ENCODE measurements at places on chromosomes 12 and 14. TPM values are rescaled to one million over a fixed set of nuclear protein-coding genes. Genes with fewer than 3 reads are reported as not detected.

The BICDL1 gene
- 56.4 TPM for total RNA-seq

The ANG gene
- total RNA-seq: 1.7 TPM

The PPP1R1A gene
- 47.6 TPM for total RNA-seq

DNA sequence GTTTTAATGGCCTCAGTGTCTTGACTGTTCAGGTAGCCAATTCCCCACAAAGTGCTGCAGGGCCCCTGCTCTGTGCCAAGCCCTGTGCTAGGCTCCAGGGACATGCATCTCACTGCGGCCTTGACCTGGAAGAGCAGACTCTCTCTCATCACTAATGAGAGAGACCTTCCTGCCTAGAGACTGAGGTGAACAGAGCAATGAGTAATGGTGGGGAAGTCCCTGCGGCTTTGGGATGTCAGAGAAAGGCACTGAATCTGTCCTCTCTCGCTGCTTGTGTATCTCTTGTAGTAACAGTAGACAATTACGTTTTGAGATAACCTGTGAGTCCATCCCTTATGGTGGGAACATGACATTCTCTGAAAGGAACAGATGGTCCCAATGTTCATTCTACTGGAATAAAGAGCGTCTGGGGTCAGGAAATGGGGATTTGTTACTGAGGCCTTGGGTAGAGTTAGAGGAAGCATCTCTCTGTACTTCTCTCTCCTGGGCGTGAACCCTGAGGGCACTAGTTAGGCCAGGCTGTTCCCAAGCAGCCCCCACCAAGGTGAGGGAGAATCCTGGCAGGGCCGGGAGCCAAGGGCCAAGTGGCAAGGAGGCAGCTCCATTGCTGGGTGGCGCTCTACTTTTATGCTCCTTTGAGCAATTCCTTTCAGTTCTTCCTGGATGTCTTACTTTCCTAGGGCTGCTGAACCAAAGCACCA lies 13.5 kb downstream of the NFATC4 start:
- DNase-seq: no peak

GRCh38 chr12:115640929-115641328 lies 636.6 kb downstream of the MED13L start:
- no peak for DNase-seq

The OTX2 gene
- total RNA-seq: 18.8 TPM

DNA sequence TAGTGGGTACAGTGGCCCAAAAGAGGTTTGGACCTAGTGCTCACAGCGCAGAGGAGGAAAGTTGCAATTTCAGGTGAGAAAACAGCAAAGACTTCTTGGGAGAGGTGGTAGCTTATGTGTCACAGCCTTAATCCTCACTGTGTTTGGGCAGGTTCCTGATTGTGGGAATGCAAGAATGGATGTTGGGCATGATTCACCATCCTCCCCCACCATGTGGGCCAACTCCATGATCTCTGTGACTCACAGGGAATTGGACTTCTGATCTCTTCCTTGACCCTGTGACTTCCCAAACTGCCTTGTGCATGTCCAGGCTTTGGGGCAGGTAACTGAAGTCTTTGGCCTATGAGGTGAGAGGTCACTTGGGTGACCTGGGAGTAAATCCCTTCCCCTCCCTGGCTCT lies 1.8 kb upstream of the CHST11 start:
- no peak for DNase-seq

DNA sequence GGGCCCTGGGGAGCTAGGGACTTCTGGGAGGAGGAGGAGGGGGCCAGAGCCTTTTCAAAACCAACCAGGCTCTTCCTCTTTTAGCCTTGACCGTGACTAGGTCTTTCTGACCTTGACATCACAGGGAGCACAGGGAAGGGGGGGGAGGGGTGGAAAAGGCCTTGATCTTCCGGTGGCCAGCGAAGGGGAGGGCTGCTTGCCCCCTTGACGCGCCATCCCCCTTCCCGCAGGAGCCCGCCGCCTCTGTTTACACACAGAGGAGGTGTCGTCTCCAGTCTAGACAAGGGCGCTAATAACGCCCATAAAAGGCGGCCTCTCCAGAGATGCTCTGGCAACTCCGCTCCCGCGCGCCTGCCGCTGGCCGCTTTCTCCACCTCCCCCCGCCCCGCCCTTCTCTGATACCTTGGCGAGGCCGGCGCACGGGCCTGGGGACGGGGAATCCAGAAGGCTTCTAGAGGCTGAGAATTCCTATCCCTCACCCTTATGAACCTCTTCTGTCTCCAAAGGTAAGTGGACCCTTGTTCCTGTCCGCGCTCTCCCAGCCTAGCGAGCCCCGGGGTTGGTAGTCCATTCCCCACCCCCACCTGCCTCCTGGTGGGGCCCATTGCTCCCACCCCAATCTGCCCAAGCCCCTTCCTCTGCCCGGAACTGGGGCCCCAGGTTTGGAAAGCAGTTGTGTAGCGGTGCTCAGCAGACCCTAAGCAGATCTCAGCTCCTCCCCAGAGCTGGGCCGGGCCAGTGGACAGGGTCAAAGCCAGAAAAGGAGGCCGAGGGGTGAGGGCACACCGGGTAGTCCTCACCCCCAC lies 4.9 kb upstream of the HOXC12 start:
- DNase-seq: no peak

DNA sequence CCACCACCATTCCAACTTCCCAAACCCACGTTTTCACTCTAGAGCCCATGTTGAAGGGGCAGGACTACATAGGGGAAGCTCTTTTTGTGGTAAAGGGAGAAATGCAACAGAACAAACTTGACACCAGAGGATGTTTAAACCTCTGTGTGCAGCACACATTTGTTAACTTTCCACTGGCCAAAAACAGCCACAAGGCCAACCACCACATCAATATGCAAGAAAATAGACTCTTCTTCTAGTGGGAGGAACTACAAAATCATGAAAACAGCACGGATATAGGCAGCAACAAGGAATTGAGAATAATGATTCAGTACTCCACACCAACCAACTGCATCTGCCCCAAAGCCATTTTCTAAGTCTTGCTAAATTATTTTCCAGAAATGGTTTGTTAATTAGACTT lies 66.3 kb upstream of the CEP83 start:
- no peak for DNase-seq

DNA sequence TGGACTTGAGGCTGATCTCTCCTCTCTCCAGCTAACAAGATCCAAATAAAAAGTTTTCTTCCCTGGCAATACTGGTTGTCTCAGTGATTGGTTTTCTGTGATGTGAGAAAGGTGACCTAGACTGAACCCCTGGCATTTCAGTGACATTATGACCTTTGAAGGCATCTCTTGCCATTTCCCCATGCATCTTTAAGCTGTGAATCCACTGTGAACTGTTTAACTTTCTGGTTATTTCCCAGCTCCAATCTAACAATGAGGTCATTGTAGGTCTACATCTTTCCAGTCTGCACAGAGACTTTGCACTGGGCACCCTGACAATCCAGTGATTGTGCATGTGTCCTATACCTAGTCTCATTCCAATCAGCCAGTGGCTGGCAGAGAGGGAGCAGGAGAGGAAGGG lies 155.9 kb upstream of the NUDT4 start:
- DNase-seq: no peak

DNA sequence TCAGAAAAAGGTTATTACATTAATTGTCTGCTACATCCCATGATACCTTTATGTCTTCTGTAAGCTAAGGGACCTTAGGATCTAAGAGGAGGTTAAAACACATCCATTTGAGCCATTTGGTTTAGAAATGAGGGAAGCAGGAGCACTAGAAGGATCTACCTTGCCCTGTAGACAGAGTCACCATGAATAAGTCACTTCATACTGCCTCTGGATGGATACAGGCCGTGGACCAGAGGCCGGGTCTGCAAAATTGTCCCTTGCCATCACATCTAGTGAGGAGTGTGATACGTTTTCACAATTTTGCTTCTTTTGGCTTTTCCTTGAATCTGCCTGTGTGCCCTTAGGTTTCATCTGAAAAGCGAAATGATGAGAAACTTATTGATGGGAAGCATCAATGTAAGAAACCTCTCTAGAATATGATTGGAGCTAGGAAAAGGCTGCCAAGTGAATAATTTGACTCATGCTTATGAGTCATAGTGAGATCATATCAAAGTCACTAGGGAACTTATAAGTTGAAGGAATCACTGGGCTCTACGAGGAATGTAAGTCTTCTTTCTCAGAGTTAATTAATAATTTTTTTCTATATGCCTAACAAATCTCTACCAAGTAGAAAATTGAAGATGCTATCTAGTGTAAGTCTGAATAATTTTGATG lies 10.8 kb downstream of the GLRX5 start:
- DNase-seq: no peak

DNA sequence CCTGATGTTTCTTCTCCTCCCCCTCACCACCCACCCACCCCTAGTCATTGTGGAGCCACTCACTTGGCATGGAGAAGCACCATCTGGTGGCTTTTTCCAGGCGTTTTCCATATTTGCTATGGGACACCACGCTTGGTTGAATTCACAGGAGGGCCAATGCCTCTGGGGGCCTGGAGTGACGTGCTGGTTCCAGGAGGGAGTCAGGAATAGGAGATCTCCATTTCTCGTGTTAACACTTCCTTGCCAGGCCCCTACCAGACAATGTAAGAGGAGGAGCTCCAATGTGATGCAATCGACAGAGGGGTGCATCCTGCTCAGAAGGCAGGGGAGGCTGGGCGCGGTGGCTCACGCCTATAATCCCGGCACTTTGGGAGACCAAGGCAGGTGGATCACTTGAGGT lies 21.6 kb upstream of the TESC start:
- no peak for DNase-seq

- no peak for DNase-seq
These were observed 801.4 kb downstream of the FLRT2 start for GRCh38 chr14:86331341-86331740.

The NYNRIN gene
- total RNA-seq: 33.5 TPM

- DNase-seq: no peak
These were observed 474.0 kb downstream of the ZFP36L1 start for GRCh38 chr14:68318828-68319227.

DNA sequence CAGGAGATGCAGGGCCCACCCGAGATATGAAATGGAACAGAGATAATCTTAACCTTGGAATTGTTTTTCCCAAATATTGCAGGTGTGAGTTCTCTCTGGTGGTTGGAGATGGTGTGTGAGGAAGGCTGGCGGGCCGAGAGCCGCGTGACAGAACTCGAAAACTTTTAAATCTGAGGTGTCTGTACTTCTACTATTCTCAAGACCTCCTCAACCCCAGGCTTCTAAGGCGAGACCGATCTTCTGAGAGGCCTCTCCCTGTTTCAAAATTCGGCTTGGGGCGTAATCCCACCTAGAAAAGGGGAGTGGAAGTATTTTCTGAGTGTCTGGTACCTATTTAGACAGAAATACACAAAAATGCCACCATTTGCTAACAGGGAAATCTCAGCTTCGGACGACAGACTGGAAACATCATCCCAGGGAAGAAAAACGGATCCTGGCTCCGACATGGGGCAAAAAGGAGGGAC lies 611 bp downstream of the SARNP start:
- DNase-seq: no peak

DNA sequence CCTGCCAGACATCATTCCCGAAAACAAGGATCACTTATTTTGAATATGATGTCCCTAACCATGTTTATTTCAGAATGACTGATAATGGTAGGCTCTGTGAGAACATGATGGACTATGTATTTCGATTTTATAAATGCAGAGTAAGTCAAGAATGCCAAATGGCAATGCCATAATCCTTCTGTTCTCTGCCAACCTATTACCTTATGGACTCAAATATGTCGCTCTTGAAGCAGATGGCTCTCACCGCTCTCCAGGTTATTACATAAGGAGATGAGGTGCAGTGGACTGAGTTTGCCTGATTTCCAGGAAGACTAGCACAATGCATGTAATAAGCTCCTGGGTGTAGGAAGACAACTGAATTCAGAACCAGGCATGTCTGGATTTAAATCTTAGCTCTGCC lies 227.2 kb downstream of the BTG1 start:
- no peak for DNase-seq

The SLC25A29 gene
- total RNA-seq: 409 TPM

GRCh38 chr14:77157740-77158139 lies 16.1 kb upstream of the ZDHHC22 start:
- DNase-seq: no peak

The OR6C2 gene
- not detected for total RNA-seq

- DNase-seq: no peak
These were observed 59.3 kb upstream of the CCDC91 start for GRCh38 chr12:28130625-28131598.

DNA sequence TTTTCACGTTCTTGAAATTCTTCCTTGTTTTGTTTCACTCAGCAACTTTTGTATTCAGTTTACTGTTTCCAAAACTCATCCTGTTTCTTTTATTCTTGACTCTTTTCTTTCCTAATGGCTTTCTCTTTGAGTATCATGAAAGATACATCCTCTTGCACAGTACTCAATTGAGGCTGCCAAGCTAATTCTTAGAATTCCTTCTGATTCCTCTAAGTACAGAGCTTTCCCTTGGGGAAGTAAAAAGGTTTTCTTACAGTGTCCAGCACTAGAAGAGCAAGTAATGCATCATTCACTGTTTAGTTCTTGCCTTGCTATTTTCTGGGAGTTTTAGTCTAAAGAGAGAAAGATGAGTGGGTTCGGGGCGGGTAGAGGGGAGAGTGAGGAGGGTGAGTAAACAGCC lies 154.1 kb downstream of the NEDD1 start:
- no peak for DNase-seq

- DNase-seq: no peak
These were observed 381.7 kb upstream of the DDHD1 start for GRCh38 chr14:53534841-53535240.

- DNase-seq: no peak
These were observed 147.1 kb upstream of the MYL2 start for GRCh38 chr12:111067498-111067897.

The LMO3 gene
- total RNA-seq: 0.78 TPM

The PTPRB gene
- total RNA-seq: 0.17 TPM

- DNase-seq: no peak
These were observed 204.7 kb downstream of the BCL11B start for GRCh38 chr14:99067141-99067920.

DNA sequence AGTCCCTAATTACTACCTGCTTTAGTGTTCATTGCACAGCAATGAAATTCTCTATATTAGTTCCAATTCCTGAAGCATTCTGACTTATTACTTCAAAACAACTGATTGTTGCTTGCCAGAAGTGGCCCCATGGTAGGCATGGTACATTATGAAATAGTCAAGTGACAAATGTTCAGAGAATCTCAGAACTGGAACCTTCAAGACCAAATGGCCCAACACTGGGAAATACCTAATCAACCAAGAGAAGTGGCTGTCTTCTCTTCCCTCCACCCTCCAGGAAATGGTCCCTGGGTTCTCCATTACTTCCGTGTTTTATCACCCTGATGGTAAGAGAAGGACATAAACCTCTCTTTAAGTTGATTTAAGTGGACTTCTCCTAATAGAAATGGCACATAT lies 49.9 kb downstream of the ITPR2 start:
- no peak for DNase-seq

DNA sequence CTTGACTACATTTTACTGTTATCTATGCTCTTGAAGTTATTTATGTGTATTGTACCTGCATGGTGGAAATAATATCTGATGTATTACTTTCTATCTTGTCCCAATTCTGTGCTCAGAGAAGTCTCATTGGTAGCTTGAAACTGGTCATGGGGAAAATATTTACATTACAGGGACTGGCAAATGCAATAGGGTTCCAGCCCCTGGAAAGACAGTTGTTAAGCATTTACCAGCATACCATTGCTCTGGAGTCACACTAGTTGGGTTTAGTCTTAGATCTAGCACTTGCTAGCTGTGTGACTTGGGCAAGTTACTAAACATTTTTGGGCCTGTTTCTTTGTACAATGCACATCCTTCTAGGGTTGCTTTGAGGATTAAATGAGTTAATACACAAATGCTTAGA lies 86.3 kb upstream of the NRXN3 start:
- DNase-seq: no peak

- DNase-seq: peak; percentile 55
These were observed 7.4 kb downstream of the ASCL1 start for GRCh38 chr12:102964872-102965271.

The IL26 gene
- not detected for total RNA-seq

The RTN1 gene
- 518 TPM for total RNA-seq

The CPSF2 gene
- 53.1 TPM for total RNA-seq
